Testis (tissue), 5 donors: ENCODE measurements at places on chromosomes 3 and 15. TPM values are rescaled to one million over a fixed set of nuclear protein-coding genes. Genes with fewer than 3 reads are reported as not detected.

- no peak for DNase-seq
Measured at GRCh38 chr15:65535192-65535591, 4.9 kb downstream of the HACD3 start.

DNA sequence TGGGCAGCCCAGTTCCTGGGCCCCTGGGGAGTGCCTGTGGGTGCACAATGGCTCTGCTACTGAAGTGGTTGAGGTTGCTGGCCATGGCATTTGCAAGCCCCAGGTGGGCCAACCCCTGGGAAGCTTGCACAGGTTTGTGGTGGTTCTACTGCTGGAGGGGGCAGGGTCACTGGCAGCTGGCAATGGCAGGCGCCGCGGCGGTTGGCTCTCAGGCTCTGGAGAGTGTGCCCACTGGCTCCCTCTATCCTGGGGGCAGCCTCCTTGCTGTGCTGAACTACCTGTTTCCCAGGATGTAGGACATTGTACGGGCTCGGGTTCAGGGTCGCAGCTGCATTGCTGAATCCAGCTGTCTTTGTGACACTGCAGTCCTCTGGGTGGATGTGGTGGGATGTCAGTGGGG lies 180.2 kb upstream of the HES1 start:
- DNase-seq = no peak

- no peak for DNase-seq
Measured at GRCh38 chr15:80252121-80252518, at the start of gene CTXND1. CTXND1 (minus strand) TSS chr15:80252213; CDS start chr15:80201949, 50,264 bp downstream.

GRCh38 chr3:62558549-62559112 lies 185.3 kb upstream of the FEZF2 start:
- peak; percentile 16 for DNase-seq

DNA sequence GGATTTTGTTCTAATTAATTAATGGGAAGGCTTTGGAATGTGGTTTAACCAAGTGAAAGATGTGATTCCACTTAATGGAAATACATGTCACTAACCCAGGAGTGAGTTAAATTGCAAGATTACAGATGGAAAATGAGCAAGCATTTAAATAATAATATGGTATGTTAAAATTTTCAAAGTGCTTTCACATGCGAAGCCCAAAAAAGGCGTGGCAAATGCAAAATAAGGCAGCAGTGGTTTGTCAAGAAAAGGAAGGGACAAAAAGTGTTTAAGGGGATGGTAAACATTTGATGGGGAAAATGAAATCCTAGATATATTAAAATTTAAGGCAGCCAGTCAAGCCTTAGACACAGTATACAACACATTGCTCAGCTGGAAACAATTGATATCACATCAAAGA lies 2.9 kb downstream of the TICRR start:
- DNase-seq = no peak

GRCh38 chr3:13037458-13038117 lies 35.6 kb downstream of the IQSEC1 start:
- no peak for DNase-seq

GRCh38 chr3:100053951-100054620 lies 60.2 kb downstream of the FILIP1L start:
- DNase-seq = no peak

- DNase-seq = no peak
Measured at GRCh38 chr3:134312072-134312872, 61.6 kb upstream of the RYK start.

DNA sequence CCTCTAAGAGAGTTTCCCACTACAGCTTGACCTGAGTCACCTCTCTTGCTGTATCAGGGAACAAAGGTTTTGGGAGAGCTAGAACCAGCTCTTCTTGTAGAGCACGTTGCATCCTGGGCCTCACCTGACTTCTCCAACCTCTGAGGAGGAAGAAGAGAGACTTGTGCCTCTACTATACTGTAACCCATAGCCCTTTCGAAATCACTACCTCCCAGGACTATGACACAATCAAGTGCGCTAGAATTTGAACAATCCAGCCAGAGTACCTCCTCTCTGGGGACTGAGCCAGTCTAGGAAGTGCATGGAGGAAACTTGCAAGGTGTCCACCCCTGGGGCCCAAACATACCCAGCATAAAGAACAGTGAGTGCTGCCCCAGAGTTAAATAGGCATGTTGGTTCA lies 192.8 kb upstream of the BHLHE40 start:
- DNase-seq = no peak

GRCh38 chr3:196138482-196139254 lies 56.8 kb upstream of the TFRC start:
- peak; percentile 50 for DNase-seq

DNA sequence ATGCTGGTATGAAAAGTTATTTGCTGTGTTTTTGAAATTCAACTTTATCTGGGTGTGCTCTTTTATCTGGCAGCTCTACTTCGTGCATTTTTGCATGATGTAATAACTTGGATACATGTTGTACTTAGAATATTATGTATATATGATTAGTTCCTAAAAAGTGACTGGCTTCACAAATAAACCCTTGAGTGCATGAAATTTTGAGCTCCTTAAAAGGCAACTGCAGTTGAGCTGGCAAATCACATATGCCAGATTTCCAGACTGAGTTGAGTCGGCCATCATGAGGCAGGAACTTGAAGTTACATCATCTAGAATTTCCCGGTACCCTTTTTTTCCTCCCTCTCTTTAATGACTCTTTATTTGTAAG lies 162.5 kb downstream of the FNDC3B start:
- no peak for DNase-seq

DNA sequence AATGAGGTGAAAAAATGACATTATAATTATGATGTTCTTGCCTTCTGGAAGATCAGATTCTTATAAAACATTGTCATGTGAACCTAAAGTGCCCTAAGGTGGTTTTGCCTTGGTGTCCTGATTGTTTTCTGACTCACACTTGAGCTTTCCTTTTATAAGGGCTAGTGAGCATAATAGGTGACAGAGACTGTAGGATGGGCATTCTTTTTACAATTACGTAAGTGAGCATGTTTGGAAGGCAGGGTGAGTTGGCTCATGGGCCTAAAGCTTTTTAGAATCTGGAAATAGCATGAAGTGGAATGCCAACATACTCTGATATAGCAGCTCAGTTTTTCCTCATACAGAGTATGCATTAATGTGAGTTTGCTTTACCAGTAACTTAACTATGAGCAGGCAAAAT lies 41.2 kb downstream of the CRYBG3 start:
- no peak for DNase-seq

LIPH gene
- 4.2 TPM for polyA plus RNA-seq

DUOX1 gene
- polyA plus RNA-seq = 2.8 TPM

COPS2 gene
- polyA plus RNA-seq = 55.4 TPM

NR1I2 gene
- 0.57 TPM for polyA plus RNA-seq

SCN10A gene
- 0.53 TPM for polyA plus RNA-seq

PIGZ gene
- 3.0 TPM for polyA plus RNA-seq
